Panc1 (cell line): ENCODE measurements at places on chromosomes 12 and 14. TPM values are rescaled to one million over a fixed set of nuclear protein-coding genes. Genes with fewer than 3 reads are reported as not detected.

- DNase-seq = no peak
These were observed 147.5 kb upstream of the MIS18BP1 start for GRCh38 chr14:45400509-45400908.

DNA sequence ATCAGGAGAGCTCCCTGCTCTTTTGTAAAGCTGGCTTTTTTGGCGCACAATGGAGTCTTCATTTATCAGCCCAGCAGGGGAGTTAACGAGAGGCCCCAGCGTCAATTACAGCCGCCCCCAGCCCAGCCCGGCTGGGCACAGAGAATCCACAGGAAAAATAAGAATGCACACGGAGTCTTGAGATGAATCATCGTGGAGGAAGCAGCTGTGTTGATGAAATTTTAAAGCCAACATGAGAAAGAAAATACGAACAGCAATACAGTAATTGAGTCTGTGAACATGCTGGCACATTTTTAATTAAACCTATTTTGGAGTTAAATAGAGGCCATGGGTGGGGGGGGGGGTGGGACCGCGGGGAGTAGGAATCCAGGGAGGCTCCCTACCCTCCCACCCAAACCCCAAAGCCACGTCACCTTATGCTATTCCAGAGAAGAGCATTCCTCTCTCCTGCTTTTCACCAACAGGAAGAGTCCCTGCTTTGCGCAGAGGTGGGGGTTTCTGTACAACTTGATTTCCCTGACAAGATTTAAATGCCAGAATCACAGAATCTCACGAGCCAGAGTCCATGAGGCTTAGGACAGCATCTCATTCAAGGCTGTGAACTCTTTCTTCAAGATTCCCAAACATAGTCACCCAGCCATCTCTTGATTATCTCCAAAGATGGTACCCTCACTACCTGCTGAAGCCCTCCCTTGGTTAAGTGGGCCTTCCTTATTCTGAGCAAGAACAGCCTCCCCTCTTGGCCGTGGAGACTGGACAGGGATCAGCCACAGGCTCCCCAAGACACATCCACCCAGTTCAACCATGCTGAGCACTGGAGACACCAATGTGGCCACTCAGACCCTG is 50.3 kb downstream of the CCNK start:
- DNase-seq = no peak

DNA sequence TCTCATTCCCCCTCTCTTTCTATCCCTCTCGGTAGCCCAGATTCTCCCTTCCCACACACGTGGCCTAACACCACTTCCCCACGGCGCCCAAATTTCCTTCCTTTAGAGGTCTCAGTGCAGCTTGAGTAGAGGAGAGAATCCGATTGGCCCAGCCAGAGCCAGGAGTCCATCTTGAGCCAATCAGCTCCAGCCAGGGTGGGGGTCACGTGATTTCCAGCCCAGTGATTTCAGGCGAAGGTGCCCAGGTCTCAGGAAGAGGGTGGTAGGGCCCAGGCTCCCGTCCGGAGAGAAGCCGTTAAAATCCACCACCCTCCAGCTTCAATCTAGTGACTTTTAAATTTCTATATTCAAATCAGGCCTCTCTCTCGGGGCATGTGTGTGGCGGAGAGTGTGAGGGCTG is 45.2 kb upstream of the MYL2 start:
- no peak for DNase-seq

Gene KRT6C
- not detected for total RNA-seq
